Activated CD4-positive, alpha-beta T cell treated with anti-CD3 and anti-CD28 coated beads, Interleukin-2, amount 50 U/mL, for 1 hour (primary cell): ENCODE measurements at places on chromosomes 12 and 14.

DNA sequence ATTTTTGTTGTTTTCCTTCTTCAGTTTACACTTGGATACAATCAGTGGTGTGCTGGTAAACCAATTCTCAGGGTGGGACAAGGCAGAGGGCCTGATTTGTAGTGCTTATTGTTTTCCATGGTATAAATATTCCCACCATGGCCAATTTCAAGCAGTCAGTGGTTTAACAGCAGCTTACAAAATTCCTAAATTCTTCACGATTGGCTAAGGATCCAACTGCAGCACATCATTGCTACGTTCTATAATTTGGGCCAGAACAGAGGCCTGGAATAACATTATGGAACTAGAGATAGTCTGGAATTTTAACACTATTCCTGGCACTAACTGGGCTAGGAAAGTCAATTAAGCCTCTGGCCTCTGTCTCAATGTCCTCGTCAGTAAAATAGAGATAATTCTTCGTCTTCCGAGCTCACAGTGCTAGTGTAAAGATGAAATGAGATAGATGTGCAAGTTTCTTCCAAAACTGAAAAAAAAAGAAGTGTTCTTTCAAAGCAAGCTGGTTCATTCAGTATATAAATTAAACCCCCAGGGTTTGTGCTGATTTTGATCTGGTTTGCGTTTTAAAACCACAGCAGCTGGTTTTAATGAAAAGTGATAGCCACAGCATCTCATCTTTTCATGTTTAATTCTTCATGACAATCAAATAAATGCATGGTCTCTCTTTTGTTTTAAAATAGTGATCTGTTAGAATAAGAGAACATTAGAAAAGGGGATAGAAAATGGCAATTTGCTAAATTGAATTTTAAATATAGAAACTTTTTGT lies 104.1 kb downstream of the EPS8 start:
- DNase-seq, result no peak

DNA sequence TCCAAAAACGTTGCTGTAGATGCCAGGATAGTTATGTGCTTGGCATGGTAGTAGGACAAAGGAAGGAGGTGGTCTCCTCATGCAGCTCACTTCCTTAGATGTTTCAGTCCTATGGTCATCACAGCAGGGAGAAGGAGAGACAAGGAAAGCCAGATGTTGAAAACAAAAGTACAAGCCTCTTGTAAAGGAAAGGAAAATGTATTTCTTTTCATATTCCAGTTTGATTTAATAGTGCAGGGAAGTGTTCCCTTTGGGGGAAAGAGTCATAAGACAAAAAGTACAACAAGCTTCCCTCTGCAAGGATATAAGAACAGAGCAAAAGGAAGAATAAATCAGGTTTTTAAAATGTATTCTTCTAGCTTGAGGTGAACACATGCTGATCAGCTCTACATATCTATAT lies 8.6 kb upstream of the TMCC3 start:
- no peak for DNase-seq

DNA sequence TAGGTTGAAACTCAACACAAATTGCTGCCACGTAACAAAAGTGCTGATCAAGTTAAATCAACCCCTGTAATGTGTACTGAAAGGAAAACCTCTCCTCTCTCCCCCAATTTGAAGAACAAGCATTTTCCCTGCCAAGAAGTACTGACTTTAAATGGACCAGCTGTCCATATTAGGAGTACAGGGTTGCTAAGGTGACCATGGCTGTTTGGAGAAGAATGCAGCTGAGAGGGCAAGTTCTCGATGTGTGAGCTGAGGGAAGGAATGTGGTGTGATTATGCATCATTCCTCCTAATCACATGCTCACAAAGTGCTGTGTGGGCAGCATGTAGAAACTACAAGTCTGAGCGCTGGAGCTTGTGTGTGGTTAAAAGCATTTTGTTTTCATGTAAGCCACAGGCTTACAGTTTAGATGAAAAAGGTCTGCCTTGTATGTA lies 50.9 kb upstream of the CCT2 start:
- DNase-seq, result no peak

GRCh38 chr12:6266971-6267721 lies 43.3 kb upstream of the PLEKHG6 start:
- no peak for DNase-seq

DNA sequence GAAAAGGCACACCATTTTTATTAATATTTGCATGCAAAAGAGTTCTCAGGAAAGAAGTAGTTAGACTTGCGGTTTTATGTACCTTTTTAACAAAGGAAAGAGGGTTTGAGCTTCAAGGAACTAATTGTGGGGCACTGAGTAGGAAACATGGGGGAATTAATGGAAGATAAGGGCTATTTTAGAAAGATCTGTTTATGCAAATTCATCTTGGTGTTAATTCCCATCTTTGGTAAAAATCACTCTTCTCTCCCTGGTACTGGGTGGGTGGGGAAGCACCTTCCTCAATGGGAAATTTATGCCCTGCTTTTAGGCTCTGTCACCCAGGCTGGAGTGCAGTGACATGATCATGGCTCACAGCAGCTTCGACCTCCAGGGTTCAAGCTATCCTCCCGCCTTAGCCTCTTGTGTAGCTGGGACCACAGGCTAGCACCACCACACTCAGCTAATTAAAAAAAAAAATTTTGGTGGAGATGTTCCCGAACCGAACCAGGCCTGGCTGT lies 30.1 kb upstream of the RESF1 start:
- no peak for DNase-seq

GRCh38 chr12:6172086-6172485 lies 28.1 kb upstream of the CD9 start:
- DNase-seq, result no peak

DNA sequence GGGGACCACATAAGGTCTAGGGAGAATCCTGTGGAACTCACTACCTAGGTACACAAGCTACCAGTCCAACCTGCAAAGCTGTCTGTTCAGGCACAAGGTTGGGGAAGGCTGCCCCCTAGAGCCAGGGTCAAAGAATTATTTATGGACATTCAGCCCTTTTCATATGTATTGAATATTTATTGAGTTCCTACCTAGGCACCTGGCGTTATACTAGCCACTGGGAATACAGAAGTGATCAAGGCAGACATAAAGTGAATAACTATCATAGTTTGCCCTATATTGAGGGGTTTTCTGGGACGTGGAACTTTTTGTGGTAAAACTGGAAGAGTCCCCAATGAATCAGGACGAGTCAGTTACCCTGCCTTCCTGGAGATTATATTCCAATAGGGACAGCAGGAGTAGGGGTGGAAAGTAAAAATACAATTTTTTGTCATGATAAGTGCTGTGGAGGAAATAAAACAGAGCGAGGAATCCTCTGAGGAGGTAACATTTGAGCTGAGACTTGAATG lies 5.8 kb upstream of the SLC48A1 start:
- DNase-seq, result peak; percentile 71

DNA sequence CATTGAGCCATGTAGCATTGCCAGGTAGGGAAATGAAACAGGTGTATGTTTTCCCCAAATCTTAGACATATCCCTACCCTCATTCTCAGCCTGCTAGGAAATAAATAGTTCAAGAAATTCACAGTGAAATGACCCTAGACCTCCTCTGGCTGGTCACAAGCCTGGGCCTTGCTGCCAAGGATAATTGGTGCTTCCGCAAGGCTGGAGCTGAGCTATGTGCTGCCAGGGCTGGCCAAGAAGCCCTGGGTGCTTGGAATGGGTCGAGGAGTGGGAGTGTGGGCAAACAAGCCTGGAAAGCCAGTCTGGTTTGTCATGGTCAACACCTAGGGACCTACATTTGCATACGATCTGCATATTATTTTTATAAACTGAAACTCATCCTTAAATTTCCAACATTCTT lies 31.3 kb upstream of the SLC10A1 start:
- no peak for DNase-seq

DNA sequence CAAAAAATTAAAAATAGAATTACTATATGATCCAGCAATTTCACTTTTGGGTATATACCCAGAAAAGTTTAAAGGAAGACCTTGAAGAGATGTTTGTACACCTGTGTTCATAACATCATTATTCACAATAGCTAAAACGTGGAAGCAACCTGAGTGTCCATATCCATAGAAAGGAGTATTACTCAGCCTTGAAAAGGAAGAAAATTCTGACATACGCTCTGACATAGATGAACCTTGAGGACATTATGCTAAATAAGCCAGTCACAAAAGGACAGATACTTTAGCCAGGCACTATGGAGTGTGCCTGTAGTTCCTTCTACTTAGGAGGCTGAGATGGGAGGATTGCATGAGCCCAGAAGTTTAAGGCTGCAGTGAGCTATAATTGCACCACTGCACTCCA lies 6.1 kb upstream of the RD3L start:
- no peak for DNase-seq
